Effector memory CD8-positive, alpha-beta T cell (primary cell): ENCODE measurements at places on chromosomes 11 and 22.

- DNase-seq, result no peak
Measured at GRCh38 chr11:12587333-12587991, 86.8 kb upstream of the TEAD1 start.

GRCh38 chr11:91763331-91763730 is 461.3 kb upstream of the FAT3 start:
- no peak for DNase-seq

DNA sequence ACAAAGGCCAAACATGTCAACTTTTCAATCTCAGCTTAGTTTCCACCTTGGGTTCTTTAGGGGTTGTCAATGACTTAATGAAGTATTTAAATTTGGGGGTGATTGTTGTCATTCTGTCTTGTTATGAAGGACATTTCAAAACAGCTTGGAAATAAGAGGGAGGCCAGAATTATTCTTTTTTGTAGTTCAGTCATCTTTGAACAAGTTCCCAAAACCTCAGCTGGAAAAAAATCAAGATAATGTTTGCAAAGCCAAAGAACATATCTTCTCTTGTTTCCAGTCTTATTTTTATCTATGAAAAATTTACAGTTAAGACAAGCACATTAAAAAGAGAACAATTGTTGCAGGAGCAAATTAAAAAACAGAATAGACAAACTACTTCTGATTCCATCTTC is 612.8 kb downstream of the INSC start:
- no peak for DNase-seq

- no peak for DNase-seq
Measured at GRCh38 chr11:12199231-12199948, 89.0 kb downstream of the MICAL2 start.

- no peak for DNase-seq
Measured at GRCh38 chr11:73648571-73649046, 2.2 kb downstream of the PLEKHB1 start.

- no peak for DNase-seq
Measured at GRCh38 chr22:36764060-36764459, 11.9 kb downstream of the IFT27 start.

DNA sequence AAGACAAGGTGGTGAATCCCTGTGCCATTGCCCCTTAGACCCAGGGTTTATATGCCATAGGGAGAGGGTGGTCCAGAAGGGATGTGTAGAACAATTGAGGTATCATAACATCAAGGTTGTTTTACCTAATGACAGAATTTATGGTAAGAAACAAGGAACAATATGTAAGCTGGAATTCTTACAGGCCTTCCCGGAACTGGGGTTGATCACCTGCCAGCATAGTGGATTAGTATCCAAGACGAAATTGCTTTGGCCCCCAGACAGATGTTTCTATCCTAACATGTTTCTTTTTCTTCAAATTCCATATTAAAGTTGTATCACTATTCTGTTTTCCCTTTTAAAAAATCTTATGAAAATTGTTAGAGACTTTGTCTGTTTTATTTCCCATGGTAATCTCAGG is 343.8 kb upstream of the ANO3 start:
- DNase-seq, result no peak

DNA sequence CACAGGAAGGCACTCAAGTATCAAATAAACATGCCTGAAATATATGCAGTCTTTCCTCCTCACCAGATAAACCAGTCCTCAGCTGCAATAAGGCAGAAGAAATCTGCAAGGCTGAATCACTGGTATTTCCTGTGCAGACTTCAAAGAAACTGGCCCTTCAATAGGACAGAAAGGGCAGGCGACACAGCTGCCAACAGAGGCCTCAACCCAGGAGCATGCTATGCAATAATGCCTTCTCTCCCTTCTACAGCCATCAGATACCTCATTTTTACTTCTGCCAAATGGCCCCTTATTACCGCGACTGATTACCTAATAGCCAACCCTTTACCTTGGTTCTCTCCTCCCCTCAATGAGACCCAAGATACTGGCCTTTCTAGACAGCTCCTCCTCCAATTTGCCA is 8.0 kb downstream of the NUMA1 start:
- no peak for DNase-seq

DNA sequence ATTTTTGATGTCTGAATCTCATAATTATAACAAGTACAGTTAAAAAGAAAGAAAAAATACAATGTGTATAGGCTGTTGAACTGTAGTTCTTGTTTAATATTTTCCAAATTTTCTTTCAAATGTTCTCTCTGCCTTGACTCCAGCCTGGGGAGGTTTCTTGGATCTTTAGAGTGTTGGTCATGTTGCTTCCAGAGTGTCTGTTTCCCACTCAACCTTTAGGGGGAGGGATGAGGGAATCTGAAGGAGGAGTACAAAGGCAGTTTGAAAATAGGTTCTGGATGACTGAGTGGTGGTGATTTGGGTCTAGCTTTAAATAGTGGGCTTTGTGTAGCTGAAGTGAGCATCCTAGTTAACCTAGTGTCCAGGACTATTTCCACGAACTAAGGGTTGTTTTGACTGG is 2.0 kb downstream of the CTNND1 start:
- no peak for DNase-seq

GRCh38 chr11:119928047-119928446 is 199.0 kb upstream of the NECTIN1 start:
- DNase-seq, result no peak

DNA sequence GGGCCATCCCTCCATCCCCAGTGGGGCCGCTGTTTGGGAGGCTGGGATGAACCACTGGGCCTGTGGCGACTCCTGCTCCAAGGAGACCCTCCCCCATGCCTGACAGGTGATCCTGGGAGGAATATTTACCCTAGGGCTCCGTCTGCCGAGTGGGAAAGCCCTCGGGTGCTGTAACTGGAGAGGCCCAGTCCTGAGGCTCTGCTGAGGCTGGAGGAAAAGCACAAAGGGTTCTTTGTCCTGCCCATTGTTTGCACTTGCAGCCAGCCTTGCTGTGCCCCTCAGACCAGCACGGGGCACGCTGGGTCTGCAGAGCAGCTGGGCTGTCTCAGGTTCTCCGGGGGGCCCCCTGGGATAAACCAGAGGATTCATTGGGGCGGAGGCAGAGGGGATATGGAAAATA is 321.1 kb downstream of the MN1 start:
- DNase-seq, result no peak

GRCh38 chr22:49962012-49962750 is 1.6 kb downstream of the PIM3 start:
- DNase-seq, result peak; percentile 73

DNA sequence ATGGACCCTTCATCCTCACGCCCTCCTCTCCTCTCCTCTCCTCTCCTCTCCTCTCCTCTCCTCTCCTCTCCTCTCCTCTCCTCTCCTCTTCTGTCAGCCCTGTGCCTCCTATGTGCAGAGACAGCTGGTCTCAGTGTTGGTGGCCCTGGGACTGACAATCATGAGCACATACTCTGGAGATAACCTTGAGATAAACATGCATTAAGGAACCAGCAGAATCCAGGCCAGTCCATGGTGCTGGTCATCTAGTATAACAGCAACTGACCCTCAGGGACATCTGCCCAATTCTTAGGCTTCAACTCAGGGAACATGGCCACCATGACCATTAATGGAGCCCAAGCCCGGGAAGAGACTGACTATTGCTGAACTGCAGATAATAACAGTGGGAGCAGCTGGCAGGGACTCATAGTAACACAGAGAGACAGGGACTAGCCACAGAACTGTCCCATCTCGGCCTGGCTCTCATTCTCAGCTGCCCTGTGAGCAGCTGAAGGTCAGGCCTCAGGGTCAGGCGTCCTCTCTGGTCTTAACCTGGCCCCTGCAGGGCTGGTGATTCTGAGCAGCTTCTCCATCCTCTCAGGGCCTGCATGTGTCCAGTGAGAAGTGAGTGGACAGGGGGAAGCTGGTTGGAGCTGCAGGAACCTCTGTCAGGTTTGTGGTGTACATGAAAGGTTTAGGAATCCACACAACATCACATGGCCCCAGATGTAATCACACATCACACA is 45.4 kb downstream of the GGTLC2 start:
- DNase-seq, result no peak

DNA sequence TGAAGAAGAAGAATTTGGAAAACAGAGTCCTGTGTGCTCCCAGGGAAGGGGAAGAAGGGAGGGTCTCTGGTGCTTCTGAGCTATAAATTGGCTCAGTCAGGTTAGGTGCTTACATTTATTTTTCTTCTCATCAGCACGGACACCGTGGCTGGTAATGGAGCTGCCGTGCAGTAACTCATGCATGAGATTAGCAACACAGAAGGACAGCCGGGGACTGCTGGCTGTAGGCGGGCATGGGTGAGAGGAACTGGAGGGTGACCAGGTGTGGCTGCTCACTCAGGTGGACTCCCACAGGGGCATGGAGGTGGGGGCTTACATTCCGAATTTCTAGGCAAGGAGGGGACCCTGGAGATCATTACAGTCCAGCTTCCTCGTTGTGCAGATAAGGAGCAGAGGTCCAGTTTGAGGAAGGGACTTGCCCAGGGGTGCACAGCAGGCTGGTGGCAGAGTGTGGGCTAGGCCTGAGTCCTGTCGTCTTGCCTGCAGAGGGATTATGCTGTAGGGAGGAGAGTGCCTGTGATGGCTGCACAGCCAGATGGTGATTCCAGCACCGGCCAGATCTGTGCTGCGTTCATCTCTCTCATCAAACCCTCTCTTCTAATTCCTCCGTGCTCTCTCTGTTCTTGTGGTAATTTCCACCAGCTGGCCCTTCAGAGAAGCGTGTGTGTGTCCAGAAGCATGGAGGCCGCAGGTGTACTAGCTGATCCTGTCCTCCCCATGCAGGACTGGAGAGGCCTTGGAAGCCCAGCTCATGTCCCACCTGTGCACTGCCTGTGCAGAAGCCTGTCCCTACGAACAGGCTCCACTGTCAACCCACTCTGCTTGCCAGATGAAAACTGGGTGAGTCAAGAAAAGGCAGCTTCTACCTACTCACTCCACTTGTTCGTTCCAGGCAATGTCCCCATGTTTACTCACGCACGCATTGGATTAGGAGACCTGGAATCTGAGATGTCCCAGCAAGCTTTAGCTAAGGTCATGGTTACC is 78.9 kb downstream of the NTM start:
- DNase-seq, result no peak

DNA sequence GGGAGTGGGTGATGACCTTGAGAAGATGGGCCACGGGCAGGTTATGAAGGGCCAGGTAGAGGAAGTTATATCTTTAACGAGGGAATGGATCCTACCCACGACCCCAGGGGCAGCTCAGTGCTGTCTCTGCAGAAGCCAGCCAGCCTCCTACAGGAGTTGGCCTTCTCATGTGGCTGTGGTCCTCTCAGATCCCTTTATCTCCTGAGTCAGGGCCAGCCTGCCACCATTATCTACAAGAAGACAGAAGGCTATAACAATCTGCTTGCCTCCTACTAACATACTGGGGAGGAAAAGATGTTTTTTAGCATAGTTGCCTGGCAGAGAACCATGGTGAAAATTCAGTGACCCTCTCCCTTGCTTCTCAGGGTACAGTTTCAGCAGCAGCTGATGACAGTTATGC is 7.0 kb upstream of the YWHAH start:
- DNase-seq, result no peak

- DNase-seq, result no peak
Measured at GRCh38 chr22:47698906-47699305, 936.5 kb downstream of the TBC1D22A start.

GRCh38 chr22:43333978-43334377 is 9.2 kb downstream of the SCUBE1 start:
- no peak for DNase-seq

DNA sequence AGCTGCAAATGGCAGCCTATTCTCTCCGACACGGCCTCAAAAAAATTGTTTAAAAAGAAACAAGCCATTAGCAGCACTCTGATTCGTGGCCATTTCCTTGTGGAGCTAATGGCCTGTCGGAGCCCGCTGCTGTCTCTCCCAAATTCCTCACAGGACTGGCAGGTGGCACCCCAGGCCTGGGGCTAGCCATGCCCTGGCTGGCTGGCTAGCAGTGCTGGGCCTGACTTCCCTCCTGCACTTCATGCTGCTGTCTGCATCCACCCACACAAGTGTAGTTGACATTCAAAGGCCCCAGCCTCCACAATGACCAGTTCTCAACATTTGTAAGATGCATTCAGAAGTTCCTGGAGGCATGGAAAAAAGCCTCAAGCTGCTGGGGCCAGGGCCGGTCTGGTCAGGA is 61.5 kb downstream of the SMCO4 start:
- DNase-seq, result no peak

DNA sequence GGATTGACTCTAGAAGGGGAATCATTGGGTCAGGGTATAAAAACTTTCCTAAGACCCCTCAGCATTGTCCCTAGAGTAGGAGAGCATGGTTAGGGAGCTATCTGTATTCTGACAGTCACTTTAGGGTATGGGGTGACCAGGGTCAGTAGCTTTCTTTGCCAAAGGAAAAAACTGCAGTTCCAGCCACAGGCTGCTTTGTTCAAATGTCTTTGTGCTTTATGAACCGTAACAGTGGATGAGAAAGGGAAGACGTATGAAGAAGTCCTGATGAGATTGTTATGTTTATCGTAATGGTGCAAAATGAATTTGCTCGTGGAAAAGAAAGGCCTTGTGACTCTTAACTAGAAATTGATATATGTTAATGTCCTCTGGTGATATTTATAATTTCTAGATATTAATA is 30.0 kb downstream of the CYB5R2 start:
- no peak for DNase-seq

- DNase-seq, result no peak
Measured at GRCh38 chr22:45870011-45870410, 107.0 kb downstream of the WNT7B start.

- no peak for DNase-seq
Measured at GRCh38 chr22:49322231-49322630, 505.4 kb downstream of the BRD1 start.

GRCh38 chr22:37330200-37331033 is 48.1 kb downstream of the CYTH4 start:
- DNase-seq, result no peak

- no peak for DNase-seq
Measured at GRCh38 chr11:134734141-134734845, 322.3 kb upstream of the B3GAT1 start.

- DNase-seq, result no peak
Measured at GRCh38 chr11:18730020-18730419, 4.0 kb upstream of the IGSF22 start.

GRCh38 chr11:18061351-18061750 is 15.3 kb upstream of the TPH1 start:
- no peak for DNase-seq
